ENCODE measurements at places on chromosomes 12 and 14.
A peak's percentile ranks its signal among the peaks of the same experiment; 100 is the strongest.

- no peak for DNase-seq
Measured at GRCh38 chr14:42241101-42241500, 634.4 kb downstream of the LRFN5 start.

DNA sequence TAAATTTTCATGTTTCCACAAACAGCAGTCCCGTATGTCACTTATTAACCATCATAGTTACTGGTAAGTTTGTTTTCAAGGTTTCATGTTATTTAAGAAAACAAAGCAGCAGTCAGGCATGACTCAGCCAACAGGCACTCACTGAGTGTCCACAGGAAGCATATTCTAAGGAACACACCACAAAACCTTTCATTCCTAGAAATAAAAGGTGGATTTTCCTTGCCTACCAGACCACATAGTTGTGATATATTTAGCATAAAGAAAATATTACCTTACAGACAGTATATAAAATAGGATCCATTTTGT lies 143.3 kb upstream of the AVPR1A start:
- DNase-seq = peak; percentile 12

- peak; percentile 71 for DNase-seq
Measured at GRCh38 chr14:34711169-34711568, 3.2 kb downstream of the CFL2 start.

DNA sequence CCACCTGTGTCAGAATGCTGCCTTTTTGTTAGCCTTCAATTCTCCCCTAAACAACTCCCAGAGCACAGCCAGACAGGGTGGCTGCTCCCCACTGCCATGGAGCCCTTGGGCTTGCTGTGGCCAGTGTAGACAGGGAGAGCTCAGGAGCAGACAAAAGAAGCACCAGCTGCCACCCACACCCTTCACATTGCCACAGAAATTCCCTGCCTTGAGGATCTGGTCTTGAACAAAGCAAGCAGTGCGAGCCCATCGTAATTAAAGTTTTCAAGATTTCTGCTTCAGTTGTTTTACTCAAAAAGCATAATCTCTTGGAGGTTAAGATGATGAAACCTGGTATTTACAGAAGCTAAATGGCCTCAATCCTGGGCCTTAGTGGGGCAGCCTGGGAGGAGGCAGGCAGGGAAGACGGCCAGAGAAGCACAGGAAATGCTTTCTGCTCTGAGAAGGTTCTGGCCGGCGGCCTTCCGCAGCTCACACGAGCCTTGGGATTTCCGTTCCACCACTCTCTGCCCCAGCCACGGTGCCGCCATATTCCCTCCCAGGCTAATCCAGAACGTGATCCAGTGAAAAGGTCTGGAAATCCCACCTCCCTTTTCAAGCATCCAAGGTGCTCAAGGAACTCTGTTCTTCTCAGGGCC lies 535.2 kb downstream of the BCL11B start:
- DNase-seq = no peak

- peak; percentile 41 for DNase-seq
Measured at GRCh38 chr14:71730471-71730870, 201.8 kb upstream of the RGS6 start.

DNA sequence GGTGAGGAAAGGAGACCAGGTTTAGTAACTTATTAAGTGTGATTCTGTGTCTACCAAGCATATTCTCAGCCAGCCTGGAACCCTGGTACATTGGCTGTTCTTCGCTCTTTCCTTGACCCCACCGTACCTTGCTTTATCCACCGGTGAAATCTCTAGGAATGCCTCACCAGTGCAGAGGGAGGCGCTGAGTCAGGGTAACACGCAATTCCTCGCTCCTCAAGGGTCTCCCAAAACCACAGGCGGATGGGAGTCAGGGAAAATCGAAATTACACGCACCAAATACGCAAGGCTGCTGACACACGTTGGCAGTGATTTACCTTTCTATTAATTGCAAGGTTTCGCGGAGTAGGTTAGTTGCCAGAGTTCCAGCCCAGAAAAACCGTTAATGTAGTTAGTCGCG lies 845 bp downstream of the L3HYPDH start:
- no peak for DNase-seq

GRCh38 chr12:126519833-126520232 lies 1454.6 kb downstream of the AACS start:
- DNase-seq = no peak

DNA sequence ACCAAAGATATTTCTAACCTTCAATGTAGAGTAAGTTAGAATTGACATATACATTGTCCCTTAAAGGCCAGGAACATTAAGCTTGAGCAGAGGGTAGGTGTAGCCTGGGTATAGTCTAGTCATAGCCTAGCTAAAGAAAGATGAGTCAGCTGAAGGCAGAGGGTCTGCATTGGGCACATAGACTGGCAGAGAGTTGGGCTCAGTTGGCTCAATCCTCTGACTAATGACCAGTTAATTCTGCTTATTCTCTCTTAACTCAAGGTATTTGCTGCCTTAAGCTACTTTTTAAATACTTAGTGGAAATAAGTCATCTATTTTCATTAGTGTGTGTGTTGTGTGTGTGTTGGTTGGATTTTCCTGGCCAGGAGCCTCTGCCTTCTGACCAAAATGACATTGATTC lies 467.1 kb downstream of the RAD51B start:
- DNase-seq = no peak

DNA sequence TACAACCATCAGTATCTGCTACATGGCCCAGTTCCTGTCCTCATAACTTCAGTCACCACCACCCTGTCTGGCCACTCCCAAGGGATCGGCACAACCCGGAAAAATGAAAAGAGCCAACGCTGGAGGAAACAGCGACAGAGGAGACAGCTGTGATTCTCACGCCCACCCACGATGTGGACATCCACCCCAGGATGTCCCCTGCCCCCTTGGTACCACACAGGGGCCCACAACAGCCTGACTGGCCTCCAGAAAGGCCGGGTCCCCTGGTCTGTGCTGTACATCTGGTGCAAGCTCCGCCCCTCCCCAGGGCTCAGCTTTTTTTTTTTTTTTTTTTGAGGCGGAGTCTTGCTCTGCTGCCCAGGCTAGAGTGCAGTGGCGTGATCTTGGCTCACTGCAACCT lies 12.5 kb downstream of the RPS6KL1 start:
- no peak for DNase-seq

- DNase-seq = no peak
Measured at GRCh38 chr14:65704850-65705249, 292.3 kb downstream of the FUT8 start.

DNA sequence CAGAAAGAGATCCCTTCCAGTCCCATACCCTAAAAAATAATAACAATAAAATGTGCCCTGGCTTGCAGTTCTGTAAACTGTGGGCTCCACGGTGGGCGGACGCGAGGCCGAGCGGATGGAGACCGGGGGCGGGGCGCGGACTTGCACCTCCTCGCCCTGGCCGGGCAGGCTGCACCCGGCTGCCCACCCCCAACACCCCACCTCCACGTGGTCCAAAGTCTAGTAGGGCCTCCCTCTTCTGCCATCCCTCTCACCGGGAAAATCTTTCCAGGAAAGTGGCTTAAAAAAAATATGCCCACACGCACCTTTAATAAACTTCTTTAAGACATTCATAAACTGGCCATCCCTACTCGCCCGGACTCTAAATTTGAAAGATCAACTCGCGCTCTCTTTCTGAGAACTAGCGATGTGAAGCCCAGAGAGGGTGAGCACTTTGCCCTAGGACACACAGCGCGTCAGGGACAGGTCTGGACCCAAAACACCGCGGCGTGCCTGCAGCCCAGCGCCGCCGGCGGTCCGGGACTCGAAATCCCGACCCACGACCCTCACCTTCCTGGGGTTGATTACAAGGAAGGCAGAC lies 1.9 kb upstream of the BCL11B start:
- no peak for DNase-seq

Measured in GM04504 (cell line).